ENCODE measurements at places on chromosomes 6 and 20.

DNA sequence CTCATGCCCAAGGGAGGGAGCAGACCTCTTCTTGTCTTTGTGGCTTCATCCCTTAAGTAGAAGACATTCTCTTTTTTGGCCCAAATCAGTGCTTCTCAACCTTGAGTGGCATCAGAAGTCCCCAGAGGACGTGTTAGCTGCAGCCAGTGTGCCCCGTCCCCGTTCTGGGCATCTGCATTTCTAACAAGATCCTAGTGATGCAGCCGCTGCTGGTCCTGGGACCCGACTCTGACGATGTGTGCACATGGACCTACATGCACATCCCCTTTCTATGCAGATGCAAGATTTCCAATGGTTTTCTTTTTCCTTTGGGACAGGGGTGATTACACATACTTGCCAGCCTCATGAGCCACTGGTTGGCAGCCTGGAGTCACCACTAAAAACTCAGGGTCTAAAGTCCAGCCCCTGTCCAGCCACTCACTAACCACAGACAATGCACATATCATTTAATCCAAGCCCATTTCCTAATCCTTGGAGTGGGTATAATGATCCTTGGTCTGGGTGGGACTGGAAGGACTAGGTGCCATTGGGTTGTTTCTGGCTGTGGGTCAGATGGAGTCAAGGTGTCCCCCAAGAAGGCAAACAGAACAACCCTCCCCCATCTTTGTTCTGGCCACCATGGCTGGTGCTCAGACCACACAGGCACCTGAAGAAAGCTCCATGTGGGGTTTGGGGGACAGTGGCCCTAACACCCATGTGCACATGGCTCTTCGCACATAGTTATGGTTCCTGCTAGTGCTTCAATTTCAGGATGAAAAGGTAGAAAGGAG lies 6.4 kb downstream of the ACSS1 start:
- DNase-seq = no peak

GRCh38 chr6:34829137-34829536 lies 37.3 kb downstream of the BLTP3A start:
- DNase-seq = no peak

- no peak for DNase-seq
Measured at GRCh38 chr6:3349388-3350251, 90.9 kb downstream of the PSMG4 start.

- peak; percentile 92 for DNase-seq
Measured at GRCh38 chr6:129598244-129599187, 111.5 kb downstream of the ARHGAP18 start.

All from fibroblast of the aortic adventitia (primary cell).